ENCODE measurements at places on chromosomes 12 and 14.

DNA sequence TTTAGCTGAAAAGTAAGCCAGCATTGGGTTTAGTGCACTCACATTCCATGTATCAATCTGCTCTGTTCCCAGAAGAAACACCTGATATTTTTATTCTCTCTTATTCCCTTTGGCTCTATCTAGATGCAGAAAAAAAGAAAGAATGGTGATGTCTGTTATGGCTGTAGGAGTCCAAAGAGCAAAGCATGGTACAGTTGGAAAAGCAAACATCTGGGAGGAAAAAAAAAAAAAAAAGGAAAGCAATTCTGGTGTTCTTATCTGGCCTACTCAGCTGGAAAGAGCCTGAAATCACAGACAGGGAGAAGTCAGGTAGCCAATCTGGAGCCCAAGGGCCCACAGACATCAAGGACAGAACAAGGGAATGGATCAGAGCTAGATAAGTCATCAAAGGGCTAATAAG lies 293.9 kb downstream of the DUSP6 start:
- DNase-seq, result no peak

DNA sequence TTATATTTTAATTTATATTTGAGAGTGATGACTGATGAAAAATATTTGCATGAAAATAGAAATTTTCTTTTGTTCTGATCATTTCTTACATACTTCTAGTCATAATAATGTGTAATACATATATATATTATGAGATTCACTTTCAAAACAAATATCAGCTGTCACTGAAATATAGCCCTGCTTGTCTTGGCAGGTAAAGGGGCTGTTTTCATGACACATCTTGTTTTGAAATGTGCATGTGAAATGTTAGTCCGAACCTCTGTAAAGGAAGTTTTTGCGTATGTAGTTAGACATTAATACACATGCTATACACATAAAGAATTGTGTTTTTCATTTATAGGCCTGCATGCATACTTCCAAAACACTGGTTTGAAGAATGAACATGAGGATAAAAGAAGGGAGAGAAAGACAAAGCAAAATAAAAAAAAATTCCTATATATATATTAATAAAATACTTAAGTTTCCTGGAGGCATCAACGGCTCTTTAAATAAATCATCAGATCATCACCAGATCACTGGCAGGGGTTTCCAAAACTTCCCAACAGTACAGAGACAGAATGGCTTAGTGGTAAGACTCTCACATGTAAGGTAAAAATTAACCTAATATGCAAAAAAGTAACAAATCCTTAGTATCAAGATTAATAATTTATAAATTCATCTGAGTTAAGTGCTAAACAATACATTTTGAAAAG lies 60.1 kb downstream of the SEL1L start:
- DNase-seq, result no peak

DNA sequence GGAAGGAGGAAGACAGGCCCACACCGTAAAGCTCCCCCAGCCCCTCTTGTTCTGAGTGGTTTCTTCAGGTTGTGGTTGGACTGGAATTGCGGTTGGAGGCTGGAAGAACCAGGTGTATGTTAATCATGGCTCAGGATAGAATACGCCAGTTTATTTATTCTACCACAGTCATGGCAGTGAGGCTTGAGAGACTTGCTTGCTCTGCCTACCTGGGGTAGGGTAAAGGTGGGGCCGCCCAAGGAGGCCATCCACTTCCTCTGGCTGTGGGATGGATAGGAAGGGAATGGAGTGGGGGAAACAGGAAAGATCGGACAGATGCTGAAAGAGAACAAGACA lies 8.1 kb downstream of the SHMT2 start:
- no peak for DNase-seq

DNA sequence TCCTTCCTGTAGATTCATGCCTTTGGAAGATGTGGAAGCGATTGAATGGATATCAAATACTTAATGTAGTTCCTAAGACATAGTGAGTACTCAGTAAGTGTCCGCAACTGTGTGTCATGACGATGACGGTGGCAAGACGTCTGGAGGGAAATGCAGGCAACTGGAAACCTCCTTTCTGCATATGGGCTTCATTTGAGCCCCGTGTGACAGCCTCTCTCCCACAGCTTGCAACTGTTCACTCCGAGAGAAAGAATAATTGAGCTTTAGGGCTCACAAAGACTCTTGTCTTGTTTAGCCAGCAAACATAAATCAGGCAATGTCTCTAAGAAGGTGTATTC lies 6.9 kb downstream of the CFAP251 start:
- DNase-seq, result no peak

GRCh38 chr12:97112136-97112535 lies 205.1 kb downstream of the NEDD1 start:
- DNase-seq, result no peak

DNA sequence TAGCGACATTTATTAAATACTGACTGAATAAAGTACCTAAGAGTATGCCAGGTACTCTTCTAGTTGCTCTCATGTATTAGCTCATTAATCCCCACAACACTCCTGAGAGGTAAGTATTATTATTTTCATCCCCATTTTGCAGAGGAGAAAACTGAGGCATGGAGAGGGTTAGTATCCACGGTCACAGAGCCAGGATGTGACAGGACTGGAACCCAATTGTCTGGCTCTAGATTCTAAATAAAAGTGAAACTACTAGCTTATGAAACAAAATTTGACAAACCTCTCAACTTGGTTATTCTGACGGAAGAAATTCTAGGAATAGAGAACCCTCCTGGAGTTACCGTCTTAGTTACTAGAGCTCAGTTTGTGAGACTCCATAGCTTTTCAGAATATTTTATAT lies 112.2 kb downstream of the CHST11 start:
- peak; percentile 23 for DNase-seq

- peak; percentile 67 for DNase-seq
Observed at GRCh38 chr14:24246765-24247212, 4.4 kb upstream of the TINF2 start.

GRCh38 chr12:53695152-53696145 lies 19.6 kb upstream of the ATP5MC2 start:
- no peak for DNase-seq

DNA sequence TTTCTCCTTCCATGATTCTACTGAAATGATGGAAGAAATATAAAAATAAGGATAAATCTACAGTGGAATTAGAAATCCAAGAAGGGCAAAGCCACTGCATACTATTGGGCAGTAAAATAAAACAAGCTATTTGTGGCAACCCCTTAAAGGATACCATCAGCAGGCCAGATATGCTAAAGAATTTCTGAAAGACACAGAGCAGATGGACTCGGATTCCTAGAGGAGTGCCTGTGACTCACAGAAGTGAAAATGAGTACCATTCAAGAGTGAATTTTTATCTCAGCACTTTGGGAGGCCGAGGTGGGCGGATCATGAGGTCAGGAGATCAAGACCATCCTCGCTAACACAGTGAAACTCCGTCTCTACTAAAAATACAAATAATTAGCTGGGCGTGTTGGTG lies 318.1 kb downstream of the LRIG3 start:
- no peak for DNase-seq

GRCh38 chr14:79825046-79825521 lies 386.2 kb downstream of the DIO2 start:
- no peak for DNase-seq

GRCh38 chr12:42221726-42222125 lies 16.3 kb downstream of the YAF2 start:
- no peak for DNase-seq

Data from immature natural killer cell (primary cell).